Vagina (tissue), 2 donors: ENCODE measurements at places on chromosomes 5 and 9.

- DNase-seq: no peak
Measured at GRCh38 chr5:180097926-180098325, 26.4 kb upstream of the RNF130 start.

GRCh38 chr9:112059966-112060320, 115.2 kb downstream of the SUSD1 start:
- no peak for DNase-seq

DNA sequence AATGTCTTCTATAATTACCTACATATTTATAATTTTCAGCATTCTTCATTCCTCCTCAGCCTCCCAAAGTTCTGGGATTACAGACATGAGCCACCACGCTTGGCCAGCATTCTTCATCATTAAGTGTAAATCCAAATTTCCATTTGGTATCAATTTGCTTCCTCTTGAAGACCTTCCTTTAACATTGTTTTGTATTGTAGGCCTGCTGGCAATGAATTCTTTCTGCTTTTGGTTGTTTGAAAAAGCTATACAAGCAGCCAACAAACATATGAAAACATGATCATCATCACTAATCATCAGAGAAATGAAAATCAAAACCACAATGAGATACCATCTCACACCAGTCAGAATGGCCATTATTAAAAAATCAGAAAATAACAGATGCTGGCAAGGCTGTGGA, 56.4 kb downstream of the GCNT4 start:
- DNase-seq: no peak

DNA sequence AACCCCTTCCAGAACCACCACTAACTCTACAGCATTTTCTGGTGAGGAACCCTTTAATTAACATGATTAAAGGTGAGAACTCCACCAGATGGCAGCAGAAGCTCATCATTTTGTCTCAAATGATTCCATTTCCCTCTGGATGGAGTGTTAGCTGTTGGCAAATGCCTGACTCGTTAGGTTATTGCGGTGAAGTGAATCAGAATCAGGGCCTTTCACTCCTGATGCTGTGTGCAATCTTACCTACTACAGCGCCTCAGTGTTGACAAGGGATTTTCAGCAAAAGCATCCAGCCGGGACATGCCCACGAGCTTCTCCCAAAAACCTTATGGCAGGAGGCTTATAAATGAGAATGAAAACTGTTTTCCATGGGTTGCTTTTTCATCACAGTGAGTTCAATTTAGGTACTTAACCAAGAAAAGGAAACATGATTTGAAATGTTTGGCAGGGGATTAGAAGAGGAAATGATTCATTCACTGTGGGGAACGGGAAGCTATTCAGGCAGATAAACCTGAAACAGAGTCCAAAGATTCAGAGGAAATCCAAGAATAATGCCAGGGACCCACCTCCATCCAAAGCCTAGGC, 48.0 kb upstream of the CAST start:
- DNase-seq: no peak

GRCh38 chr5:134120386-134121138, 6.1 kb downstream of the TCF7 start:
- DNase-seq: no peak

- no peak for DNase-seq
Measured at GRCh38 chr9:91191411-91192380, 170.0 kb downstream of the AUH start.

- DNase-seq: no peak
Measured at GRCh38 chr5:31412324-31412723, 119.6 kb downstream of the DROSHA start.

DNA sequence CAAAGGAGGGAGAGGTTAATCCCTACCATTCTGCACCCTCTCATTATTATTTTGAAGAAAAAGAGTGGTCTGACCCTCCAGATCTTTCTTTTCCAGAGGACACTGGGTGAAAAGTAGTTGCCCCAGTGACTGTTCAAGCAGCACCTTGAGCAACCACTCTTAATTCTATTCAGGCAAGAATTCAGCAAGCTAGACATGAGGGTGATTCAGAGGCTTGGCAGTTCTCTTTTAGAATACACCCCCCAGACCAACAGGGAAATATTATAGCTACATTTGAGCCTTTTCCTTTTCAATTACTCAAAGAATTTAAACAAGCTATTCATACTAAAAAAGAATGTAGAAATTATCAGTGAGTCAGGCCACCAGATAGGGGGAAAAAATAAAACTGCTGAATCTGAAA, 178.3 kb downstream of the MRPS30 start:
- DNase-seq: no peak

GRCh38 chr5:59767681-59768151, 125.8 kb downstream of the PDE4D start:
- DNase-seq: no peak

GRCh38 chr5:140262221-140262620, 40.7 kb downstream of the PFDN1 start:
- DNase-seq: no peak

DNA sequence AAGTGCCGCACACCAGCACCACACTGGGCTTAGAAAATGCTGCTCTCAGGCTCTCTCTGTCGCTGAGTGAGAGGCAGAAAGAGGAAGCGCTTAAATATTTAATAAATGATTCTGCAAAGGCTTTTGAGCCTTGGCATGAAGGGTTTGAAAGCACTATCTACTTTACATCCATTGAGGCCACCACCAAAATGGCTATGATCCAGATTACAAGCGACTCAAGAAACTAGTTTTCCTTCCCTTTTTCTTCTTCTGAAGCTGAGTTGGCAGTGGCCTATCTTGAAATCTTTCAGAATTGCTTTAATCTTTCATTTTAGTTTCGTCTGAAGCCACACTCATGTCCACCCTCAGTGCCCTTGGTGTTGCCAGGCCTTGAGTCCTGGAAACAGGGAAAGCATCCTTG, 59.5 kb downstream of the EBF1 start:
- no peak for DNase-seq
